ENCODE measurements at places on chromosomes 6 and 20.

- DNase-seq: no peak
These were observed 11.5 kb upstream of the RPS6KA2 start for GRCh38 chr6:166638573-166638964.

GRCh38 chr6:105488516-105489215 is 85.8 kb upstream of the PREP start:
- no peak for DNase-seq

- DNase-seq: no peak
These were observed 2.5 kb upstream of the PHACTR1 start for GRCh38 chr6:12714022-12714421.

GRCh38 chr20:41249411-41250281 is 67.9 kb downstream of the ZHX3 start:
- DNase-seq: no peak

- no peak for DNase-seq
These were observed 815 bp downstream of the UTRN start for GRCh38 chr6:144285798-144286502.

DNA sequence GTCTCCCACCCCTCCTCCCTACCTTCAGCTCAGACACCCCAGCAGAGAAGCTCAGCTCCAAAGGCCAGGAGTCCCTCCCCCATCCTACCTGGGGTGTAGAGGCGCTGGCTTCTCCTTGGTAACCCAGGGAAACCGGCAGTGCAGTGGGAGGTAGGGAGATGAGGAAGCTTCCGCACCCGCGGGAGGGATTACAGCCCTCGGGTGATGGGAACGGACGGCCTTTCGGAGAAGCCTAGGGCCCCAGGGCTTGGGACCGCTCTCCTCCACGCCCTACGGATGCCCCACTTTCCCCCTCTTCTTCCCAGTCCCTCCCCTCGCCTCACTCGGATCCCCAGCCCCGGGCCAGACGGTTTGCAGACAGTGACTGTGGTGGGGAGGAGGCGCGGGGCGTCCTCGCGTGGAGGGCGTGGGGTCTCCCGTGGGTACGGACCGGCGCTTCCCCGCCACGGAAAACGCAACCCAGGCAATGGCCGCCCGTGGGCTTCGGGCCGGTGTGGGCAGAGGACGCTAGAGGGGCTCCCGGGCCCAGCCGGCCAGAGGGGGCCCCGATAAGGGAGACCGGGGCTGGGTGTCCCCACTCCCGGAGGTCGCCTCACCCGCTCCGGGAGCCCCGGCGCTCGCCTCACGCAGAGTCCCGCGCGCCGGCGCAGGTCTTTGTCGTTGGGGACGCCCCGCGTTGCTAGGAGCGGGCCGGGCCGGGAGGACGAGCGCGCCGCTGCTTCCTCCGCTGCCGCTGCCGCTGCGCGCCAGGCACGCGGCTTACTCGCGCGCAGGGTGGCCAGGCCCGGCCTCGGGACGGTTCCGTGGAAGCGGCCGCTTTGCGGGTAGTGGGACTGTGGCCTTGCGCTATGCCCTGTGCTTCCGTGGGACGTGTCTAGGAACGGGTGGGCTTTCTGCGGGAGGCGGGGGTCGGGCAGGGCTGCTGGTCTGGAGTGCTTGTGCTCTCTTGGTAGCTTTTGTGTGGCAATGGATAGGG is 15.8 kb downstream of the AARS2 start:
- no peak for DNase-seq

DNA sequence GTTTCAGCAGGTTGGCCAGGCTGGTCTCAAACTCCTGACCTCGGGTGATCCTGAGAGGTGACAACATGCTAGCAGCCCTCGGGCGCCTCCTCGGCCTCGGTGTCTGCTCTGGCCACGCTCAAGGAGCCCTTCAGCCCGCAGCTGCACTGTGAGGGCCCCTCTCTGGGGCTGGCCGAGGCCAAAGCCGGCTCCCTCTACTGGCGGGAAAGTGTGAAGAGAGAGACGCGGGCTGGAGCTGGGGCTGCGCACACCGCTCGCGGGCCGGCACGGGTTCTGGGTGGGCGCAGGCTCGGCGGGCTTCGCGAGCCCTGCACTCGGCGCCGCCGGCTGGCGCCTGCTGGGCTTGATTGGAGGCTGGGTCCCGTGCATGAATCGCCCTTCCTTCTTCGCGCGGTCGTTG is 80.8 kb upstream of the RBM24 start:
- no peak for DNase-seq

- DNase-seq: no peak
These were observed 101.2 kb downstream of the HDGFL1 start for GRCh38 chr6:22670605-22671004.

DNA sequence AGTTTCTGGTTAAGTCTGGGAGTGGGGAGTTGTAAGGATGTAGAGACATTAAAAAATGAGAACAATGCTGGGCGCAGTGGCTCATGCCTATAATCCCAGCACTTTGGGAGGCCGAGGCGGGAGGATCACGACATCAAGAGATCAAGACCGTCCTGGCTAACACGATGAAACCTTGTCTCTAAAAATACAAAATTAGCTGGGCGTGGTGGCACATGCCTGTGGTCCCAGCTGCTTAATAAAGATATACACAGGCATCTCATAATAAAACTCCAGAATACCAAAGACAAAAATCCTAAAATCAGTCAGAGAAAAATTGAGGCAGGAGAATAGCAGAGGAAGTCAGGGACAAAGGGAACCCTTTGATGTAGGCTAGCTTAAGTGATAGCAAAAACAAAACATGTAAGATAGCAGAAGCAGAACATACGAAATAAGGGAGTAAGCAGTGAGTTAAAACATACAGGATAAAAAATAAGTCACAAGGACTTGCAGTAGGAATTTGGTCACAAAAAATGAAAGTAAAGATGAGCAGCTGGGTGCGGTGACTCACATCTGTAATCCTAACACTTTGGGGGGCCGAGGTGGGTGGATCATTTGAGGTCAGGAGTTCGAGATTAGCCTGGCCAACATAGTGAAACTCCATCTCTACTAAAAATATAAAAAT is 23.6 kb downstream of the DDX43 start:
- DNase-seq: no peak

All from NCI-H1417 treated with DMSO at 0.1 percent for 48 hours (cell line).